HL-60 (cell line): ENCODE measurements at places on chromosomes 1 and 21.

DNA sequence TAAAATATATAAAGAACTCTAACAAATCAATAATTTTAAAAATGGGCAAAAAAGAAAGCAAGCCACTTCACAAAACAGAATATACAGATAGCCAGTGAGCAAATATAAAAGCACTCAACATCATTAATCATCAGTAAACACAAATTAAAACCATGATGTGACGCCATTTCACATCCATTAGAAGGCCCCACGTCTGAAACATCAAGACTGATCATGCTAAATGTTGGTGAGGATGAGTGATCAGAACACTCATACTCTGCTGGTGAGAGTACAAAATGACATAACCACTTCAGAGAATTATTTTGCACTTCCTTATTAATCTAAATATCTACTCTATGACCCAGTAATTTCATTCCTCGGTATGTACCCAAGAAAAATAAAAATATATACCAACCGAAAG is 512.2 kb upstream of the NR5A2 start:
- DNase-seq = no peak

DNA sequence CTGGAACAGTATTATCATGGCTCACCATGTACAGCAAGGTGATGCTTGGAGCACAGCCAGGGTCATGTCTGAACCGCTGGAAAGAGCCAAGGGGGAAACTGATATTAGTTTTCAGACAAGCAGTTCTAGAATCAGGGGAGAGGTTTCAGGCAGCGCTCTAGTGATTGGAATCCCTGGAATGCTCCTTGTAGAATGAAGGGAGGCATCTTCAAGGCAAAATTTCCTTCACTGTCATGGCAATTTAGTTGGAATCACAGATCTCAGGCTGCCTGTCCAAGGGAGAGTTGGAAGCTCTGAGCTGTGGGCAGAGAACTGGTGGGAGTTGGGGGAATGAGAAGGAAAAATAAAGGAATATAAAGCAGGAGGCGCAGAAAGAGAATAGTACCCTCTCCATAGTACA is 737.1 kb downstream of the PTPRU start:
- DNase-seq = no peak

GRCh38 chr1:215599418-215600074 is 32.4 kb downstream of the KCTD3 start:
- DNase-seq = no peak

DNA sequence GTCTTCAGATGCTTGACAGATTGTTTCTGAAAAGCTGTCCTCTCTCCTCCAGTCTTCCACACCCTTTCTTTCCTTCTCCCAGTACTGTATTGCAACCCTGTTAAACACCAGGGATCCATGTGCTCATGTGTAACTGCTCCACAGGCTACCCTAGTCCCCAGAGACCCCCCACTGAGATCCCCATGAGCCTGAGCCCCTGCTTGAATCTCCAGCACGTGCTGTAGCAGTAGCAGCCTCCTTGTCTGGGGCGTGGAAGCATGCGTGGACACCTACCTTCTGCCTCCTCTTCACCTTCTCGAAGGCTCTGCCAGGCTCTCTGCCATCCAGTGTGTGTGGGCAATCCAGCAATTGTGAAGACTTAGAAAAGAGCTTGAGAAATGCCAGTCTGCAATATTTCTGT is 25.2 kb downstream of the GPR137B start:
- no peak for DNase-seq

GRCh38 chr1:108049178-108049819 is 84.3 kb upstream of the VAV3 start:
- peak; percentile 68 for DNase-seq

GRCh38 chr1:41542196-41542930 is 57.9 kb upstream of the EDN2 start:
- DNase-seq = no peak

DNA sequence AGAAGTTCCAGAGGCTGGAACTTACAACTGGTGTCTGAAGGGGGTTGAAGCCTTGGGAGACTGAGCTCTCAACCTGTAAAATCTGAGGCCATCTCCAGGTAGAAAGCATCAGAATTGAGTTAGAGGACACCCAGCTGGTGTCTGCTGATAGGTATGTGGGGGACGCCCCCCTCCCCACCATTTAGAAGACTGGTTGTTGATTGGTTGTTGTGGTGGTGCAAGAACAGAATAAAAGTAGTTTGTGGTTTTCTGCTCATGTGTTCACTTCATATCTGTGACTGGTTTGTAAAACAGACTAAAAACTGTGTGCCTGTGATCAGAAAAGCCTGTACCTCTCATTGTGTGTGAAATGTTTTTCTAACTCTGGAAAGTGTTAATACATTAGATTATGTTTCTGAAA is 33.2 kb upstream of the PDE4B start:
- DNase-seq = no peak

- DNase-seq = peak; percentile 76
These were observed 299.7 kb downstream of the GRIK1 start for GRCh38 chr21:29640080-29640508.

GRCh38 chr1:10692401-10693021 is 103.9 kb downstream of the CASZ1 start:
- DNase-seq = peak; percentile 17

DNA sequence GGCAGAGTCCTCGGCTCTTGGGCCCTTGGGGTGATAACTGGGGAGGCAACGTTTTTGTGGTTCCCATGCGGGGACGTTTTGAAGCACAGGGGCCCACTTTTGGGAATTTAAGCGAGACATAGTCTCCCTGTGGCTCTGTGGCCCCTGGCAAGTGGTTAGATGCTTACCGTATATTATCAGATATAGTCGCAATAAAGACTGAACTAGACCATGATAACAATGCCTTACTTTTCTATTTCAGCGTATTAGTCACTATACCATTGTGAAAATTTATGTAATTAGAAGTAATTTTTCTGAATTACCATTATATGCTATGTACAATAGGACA is 538 bp upstream of the RCAN1 start:
- DNase-seq = no peak

GRCh38 chr1:243837907-243838535 is 12.0 kb downstream of the AKT3 start:
- no peak for DNase-seq

DNA sequence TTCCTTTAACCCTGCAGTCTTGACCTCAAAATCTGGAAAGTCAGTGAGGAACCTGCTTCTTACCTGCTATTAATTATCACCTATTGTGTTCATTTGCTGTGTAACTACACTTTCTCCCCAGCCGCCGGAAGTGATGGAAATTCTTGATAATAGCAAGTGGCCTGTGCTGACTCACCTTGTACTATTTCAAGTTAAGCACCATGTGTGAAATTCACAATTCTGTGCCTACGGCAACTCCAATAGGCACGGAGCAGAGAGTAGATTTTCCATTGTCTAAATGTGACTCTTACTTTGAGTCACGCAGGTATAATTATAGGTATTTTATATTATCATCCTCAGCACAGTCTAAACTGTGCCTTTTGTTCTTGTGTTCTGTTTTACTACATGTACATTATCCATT is 466.8 kb downstream of the KIF26B start:
- no peak for DNase-seq

GRCh38 chr21:31011412-31011811 is 26.9 kb downstream of the KRTAP19-8 start:
- DNase-seq = no peak

- DNase-seq = peak; percentile 27
These were observed 8.2 kb downstream of the CEP170 start for GRCh38 chr1:243246916-243247315.

- DNase-seq = no peak
These were observed 249.5 kb upstream of the POU3F1 start for GRCh38 chr1:38296047-38296446.

DNA sequence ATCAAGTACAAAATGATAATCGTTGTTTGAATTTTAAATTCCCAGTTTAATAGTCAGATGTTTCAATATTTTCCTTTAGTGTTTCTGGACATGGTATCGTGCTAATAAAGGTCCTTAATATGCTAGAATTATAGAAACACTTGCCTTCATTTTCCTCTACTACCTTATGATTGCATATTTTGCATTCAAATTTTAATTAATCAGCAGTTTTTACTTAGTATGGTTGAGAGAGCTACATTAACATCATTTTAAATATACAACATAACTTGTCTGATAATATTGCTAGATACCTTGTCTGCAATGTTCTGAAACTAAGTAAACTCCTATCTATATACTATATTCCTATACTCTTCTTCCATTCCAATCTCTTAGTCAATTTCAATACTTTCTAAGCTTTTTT is 66.3 kb downstream of the USH2A start:
- DNase-seq = no peak

GRCh38 chr1:156760092-156760795 is 7.1 kb upstream of the PRCC start:
- no peak for DNase-seq

- DNase-seq = no peak
These were observed 897 bp downstream of the SLC25A24 start for GRCh38 chr1:108199201-108199691.

DNA sequence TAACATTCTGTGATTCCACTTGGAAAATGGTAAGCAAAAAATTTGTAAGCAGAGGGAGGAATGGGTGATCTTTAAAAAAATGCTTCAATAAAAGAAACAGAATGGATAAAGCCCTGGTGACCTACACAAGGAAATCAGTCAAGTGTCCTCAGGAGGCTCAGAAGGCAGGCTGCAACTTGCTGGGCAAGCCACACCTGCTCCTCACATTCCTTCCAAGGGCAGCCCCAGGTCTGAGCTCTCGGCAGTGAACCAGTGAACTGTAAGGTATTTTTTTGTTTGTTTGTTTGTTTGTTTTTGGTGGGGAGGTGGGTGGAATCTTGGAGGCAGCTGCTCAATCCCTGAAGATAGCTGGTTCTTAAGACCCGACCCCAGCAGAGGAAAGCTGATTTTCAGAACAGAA is 4.4 kb downstream of the TACSTD2 start:
- no peak for DNase-seq

DNA sequence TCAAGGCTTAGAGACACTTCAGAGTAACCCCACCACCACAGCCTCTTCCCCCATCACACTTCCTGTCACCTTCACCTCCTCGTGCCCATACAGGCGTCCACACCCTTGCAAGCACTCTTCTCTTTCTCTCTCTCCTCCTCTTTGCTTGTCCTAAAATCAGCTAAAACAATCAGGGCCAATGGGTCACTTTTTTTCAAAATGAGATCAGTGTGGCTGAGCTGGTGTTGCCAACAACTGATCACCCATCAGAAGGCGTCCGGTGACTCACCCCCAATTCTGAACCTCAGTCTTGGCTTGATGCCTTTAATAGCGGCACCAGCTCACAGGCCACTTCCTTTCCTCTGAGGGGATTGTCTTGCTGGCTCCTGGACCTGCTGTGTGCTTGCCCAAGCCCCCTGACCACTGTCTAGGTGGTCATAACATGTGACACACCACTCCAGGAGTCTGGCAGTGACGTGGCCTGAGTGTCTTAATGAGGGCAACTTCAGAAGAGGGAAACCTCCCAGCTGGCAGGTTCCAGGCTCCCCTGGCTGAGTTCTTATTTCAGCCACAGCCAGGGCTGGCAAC is 1.6 kb downstream of the DRAXIN start:
- no peak for DNase-seq

- DNase-seq = no peak
These were observed 44.9 kb downstream of the MAP3K21 start for GRCh38 chr1:233372218-233373120.
